ENCODE measurements at places on chromosomes 1 and 21.

GRCh38 chr21:15549671-15550070 lies 180.1 kb upstream of the USP25 start:
- no peak for DNase-seq

DNA sequence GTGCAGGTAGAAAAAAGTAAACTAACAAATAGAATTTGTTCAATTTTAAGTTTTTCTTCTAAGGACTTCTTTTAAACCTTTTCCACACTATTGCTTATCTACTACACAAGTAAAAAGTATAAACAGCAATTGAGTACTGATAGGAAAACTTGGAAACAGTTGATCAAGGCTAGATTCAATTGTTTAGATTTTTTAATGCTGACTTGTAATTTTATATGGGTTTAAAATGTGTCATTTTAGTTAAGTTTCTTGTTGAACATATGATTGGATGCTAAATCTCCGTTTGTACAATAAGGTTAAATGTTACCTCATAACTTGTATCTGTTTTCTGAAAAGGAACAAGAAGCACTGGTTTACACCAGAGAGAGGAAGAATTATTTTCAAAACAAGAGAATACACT lies 5.5 kb downstream of the SASS6 start:
- no peak for DNase-seq

DNA sequence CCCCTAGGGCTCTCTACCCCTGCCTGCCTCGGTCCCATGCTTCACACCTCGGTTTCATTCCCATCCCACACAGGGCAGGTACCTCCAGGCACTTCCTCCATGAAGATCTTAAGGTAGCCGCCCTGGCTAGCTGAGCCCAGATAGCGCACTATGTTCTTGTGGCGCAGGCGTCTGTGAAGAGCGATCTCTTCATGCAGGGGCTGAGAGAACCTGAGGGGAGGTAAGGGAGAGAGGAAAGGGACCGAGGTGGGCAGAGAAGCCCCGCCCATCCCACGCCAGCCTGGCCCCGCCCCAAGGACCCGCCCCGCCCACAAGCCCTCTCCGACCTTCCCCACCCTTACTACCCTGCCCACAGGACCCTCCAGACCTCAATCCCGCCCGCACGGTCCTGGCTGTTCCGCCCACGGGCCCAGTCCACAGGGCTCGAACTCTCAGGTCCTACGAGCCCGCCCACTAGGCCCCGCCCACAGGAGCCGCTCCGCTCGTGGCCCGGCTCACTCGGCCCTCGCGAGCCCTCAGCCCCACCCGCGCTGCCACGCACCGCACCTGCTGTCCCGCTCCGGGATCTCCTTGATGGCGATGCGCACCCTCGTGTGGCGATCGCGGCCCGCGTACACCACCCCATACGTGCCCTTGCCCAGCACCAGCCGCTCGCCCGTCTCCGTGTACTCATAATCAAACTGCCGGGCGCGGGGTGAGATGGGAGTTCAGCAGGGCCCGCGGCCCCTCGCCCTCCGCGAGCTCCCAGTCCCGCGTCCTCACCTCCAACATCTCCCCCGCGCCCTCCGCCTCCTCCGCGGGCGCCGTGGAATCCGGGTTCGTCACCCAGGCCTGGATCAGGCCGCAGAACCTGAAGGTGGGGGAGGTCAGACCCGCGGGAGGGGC lies 6.4 kb downstream of the MAP3K6 start:
- DNase-seq = no peak

DNA sequence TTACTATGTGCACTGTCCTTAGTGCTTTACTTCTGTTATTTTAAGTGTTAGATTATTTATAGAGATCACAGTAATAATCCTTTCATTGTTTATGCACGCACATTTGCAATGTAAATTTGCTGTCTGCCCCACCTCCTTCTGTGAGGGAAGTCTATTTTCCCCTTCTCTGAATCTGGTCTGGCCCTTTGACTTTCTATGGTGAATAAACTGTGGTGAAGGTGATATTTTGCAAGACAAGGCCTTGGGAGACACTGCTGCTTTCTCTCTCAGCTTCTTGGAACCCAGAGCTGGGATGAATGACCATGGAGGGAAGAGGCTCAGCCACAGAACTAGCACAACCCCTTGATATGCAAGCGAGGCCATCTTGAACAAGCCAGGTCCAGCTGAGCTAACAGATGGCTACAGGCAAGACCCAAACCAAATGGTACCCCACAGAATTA lies 156.3 kb downstream of the ST6GALNAC3 start:
- DNase-seq = no peak

GRCh38 chr1:62706985-62707743 lies 19.0 kb upstream of the DOCK7 start:
- no peak for DNase-seq

DNA sequence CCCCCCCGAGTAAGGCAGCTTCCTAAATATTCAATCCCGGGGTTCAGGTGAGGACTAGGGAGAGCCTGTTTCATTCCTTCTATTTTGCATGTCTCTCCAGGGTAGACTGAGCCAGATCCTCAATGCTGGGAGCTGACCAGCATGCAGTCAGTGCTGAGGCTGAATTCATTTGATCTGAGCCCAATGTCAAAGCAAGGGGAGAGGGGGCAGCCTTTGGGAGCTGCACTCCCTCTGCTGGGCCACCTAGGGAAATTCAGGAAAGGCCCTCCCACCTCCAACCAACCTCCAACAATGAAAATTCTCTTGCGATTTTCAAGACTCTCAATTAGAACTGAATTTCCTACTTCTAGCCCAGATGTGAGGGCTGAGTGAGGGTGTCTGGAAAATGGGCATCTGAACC lies 371.2 kb downstream of the NPHP4 start:
- DNase-seq = no peak

- no peak for DNase-seq
These were observed 19.5 kb downstream of the DUSP10 start for GRCh38 chr1:221722254-221723017.

DNA sequence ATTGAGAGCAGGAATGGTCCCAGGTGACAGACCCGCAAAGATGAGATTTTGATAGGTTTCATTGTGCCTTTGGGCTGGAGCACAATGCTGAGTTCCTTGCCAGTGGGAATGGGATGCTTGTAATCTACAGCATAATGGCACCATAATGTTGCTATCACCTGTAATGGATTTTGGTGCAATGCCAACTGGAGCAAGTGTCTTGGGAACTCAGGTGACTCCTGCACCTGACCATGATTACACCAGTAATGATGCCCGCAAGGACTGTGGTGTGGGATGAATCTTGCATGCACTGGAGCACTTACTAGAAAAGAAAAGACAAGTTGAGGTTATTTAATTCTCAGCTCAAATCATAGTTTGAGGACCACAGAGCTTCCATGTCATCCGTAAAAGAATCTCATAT lies 96.7 kb downstream of the PTPRU start:
- no peak for DNase-seq

DNA sequence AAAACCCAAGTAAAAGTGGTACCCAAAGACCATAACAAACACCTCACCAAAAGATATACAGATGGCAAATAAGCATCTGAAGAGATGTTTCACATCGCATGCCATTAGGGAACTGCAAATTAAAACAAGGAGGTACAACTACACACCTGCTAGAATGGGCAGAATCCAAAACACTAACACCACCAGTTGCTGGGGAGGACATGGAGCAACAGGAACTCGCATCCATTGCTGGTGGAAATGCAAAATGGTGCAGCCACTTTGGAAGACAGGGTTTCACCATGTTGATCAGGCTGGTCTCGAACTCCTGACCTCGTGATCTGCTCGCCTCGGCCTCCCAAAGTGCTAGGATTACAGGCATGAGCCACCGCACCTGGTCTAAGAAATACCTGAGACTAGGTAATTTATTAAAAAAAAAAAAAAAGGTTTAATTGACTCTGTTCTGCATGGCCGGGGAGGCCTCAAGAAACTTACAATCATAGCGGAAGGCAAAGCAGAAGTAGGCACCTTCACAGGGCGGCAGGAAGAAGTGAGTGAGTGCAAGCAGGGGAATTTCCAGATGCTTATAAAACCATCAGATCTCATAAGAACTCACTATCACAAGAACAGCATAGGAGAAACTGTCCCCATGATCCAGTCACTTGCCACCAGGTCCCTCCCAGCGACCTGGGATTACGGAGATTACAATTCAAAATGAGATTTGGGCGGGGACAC lies 30.2 kb upstream of the PRSS38 start:
- DNase-seq = peak; percentile 32

GRCh38 chr21:43720539-43721166 lies 1.7 kb downstream of the PDXK start:
- DNase-seq = no peak

DNA sequence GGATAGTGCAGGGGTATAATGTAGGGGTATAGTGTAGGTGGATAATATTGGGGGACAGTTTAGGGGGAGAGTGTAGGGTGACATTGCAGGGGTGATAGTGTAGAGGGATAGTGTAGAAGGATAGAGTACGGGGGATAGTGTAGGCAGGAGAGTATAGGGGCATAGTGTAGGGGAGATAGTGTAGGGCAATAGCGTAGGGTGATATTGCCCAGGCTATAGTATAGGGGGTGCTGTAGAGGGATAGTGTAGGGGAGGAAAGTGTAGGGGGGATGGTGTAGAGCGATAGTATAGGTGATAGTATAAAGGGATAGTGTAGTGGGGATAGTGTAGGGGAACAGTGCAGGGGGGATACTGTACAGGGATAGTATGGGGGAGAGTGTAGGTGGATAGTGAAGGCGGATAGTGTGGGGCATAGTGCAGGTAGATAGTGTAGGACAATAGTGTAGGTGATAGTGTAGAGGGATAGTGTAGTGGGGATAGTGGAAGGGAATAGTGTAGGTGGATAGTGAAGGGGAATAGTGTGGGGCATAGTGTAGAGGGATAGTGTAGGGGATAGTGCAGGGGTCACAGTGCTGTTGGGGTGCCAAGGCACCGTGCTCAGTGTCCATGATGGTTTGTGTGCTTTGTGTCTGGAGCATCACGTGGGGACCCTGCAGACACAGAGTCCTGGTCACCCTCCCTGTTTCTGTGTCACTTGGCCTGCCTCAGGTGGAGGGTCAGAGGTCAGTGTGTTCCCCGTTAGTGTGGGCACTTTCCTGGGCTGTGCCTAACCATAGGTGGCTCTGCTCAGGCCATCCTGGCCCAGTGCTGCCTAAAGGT lies 10.5 kb upstream of the ARF1 start:
- no peak for DNase-seq

DNA sequence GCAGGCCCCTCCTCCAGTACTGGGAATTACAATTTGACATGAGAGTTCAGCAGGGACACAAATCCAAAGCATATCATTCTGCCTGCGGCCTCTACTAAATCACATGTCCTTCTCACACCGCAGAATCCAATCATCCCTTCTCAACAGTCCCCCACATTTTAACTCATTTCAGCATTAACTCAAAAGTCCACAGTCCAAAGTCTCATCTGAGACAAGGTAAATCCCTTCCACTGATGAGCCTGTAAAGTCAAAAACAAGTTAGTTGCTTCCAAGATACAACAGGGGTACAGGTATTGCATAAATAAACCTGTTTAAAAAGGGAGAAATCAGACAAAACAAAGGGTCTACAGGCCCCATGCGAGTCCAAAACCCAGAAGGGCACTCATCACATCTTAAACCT lies 64.0 kb downstream of the EBNA1BP2 start:
- DNase-seq = no peak

- DNase-seq = no peak
These were observed 50.3 kb downstream of the SYT2 start for GRCh38 chr1:202659974-202660373.

- no peak for DNase-seq
These were observed 1.2 kb downstream of the LRRC40 start for GRCh38 chr1:70204139-70204538.

- no peak for DNase-seq
These were observed 10.0 kb downstream of the MAEL start for GRCh38 chr1:166999075-166999474.

- DNase-seq = no peak
These were observed 183.6 kb upstream of the L1TD1 start for GRCh38 chr1:62011006-62011405.

GRCh38 chr1:192849442-192849841 lies 40.6 kb downstream of the RGS2 start:
- no peak for DNase-seq

All from right atrium auricular region (tissue), 2 donors.